KG1 (cell line): ENCODE measurements at places on chromosomes 3 and 15.

DNA sequence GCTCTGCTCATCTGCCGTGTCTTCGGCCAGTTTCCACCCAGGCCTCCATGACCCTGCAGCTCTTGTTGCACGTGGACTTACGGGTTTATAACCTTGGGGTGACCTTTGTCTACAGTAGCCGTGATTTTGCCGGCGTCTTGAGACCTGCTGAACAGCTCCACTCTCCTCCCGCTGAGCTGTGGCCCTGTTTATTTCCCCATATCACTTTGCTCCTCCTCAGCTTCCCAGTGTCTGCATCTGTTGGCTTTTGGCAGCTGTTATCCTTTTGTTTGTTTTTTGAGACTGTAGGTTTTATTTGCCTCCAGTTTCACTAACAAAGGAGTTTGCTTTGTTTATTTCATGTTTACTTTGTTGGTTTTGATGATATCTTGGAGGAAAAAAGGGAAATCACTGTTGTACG is 29.3 kb upstream of the SLC28A1 start:
- no peak for DNase-seq

DNA sequence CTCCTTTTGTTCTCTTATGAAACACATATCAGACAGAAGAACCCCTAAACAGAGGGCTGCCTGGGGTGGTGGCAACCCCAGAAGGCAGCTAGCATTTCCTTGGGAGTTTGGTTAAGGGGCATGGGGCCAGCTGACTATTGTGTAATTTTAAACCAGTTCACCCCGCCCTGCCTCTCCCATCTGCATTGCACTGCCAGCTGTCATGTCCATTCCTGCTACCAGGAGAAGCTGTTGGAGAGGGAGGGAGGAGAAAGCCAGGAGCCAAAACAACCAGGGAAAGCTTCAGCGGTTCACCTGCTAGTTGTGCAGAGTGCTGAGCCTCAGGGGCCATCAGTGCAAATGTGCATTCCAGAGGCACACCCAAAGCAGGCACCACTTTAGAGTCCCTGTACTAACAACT is 47.6 kb upstream of the ATP1B3 start:
- DNase-seq = no peak

GRCh38 chr3:108804437-108804836 is 18.1 kb upstream of the TRAT1 start:
- no peak for DNase-seq

DNA sequence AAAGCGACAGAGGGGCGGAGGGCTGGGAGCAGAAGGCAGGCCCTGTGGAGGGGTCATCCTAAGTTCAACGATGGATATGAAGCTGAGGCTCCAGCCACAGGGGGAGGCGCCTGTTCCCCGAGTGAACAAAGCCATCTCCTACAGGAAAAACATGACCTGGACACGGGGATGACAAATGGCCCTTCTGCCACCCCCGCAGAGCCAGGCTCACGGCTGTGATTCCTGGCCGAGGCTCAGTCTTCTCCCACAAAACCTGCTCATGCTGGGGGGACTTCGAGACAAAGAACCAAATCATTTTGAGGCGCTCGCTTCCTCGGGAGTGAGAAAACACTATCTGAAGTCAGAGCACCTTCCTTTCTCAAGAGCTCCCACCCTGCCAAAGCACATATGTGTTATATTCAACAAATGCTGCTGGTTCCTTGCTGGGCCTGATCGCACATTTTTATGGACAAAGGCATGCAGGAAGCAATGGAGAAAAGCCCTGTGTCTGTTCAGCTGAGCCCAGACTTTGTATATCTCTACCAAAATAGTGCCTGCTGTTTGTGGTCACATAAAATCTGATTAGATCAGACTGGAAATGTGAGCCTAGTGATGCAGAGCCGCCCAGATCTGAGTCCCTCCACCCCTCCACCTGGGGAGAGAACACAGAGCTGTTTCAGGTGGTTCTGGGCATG is 5.6 kb downstream of the RBP1 start:
- DNase-seq = no peak
